Putamen (tissue), 1 donor: ENCODE measurements at places on chromosomes 6 and 20.

GRCh38 chr6:47358440-47359225 lies 48.9 kb upstream of the TNFRSF21 start:
- no peak for DNase-seq

- DNase-seq: no peak
Measured at GRCh38 chr6:15194453-15194852, 51.4 kb upstream of the JARID2 start.

- no peak for DNase-seq
Measured at GRCh38 chr20:7031222-7031621, 263.7 kb downstream of the BMP2 start.

DNA sequence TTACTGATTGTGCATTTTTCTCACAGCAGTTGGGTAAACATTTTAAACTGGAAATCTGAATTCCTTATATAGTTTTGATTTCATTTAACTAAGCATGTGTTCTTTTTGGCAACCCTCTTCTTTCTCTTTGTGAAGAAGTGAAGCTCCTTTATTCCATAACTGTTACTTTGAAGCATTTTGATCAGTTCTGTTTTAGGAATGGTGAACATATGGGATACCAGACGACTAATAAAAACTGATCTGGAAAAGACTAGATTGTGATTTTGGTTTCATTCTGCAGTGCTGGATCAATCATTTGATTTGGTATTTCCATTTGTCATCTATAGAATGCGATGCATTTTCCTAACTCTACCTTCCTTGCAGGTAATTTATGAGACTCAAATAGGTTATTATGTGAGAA lies 9.8 kb downstream of the AFG1L start:
- no peak for DNase-seq

GRCh38 chr6:104700371-104701185 lies 159.1 kb downstream of the HACE1 start:
- DNase-seq: no peak

DNA sequence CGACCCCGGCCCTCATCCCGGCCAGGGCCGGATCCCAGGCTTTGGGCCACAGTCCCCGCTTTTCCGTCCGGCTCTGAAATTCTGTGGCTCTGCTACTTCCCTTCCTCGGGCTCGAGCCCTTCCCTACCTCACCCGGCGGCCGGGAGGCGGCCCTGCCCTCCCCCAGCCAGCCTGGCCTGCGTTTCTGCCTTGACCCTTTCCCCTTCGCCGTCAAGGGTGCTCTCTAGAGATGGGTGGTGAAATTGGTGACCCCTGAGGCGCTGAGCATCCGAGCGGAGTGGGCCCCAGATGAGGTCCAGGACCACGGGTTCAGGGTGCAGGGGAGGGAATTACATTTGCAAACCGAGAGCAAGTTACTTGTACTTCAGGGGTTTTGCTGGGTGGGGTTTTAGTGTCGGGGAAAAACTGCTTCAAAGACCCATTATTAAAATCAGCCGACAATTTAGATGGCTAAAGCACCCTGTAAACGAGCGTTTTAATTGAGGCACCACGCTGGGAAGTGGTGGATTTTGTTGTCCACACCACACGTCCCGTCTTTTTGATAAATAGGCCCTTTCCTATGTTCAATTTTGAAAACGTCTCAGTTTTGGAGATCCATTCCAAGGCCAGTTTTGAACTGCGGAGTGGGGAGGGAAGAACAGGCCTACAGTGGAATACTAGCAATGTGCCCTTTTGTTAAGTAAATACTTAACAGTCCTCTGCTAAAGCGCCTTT lies 9.9 kb downstream of the TFAP2A start:
- DNase-seq: no peak

DNA sequence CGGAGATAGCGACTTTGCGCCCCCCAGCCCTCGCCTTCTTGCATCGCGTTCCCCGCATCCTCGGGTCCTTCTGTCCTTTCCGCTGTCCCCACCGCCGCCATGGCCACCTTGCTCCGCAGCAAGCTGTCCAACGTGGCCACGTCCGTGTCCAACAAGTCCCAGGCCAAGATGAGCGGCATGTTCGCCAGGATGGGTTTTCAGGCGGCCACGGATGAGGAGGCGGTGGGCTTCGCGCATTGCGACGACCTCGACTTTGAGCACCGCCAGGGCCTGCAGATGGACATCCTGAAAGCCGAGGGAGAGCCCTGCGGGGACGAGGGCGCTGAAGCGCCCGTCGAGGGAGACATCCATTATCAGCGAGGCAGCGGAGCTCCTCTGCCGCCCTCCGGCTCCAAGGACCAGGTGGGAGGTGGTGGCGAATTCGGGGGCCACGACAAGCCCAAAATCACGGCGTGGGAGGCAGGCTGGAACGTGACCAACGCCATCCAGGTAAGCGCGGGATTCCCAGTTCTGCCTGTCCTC lies 401 bp downstream of the SLC32A1 start:
- DNase-seq: no peak

DNA sequence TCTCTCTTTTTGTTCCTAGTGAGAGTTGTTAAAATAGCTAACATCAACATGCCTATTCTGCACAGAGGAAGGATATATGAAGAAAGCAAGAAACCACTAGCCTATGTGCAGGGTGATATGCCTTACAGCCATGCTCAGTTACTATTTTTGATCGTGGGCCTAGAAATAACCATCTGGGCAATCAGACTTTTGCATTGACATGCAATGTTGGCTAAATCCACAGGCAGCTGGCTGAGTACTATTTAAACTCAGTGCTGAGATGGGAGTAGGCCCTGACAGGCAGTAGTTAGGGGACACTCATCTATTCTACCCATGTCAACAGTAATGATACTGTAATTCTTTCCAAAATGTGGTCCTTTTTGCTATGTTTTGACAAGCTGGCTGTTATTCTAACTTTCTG lies 89.6 kb downstream of the HDGFL1 start:
- no peak for DNase-seq

GRCh38 chr6:18139935-18140621 lies 14.8 kb downstream of the TPMT start:
- DNase-seq: no peak

GRCh38 chr6:126537061-126537816 lies 197.3 kb downstream of the CENPW start:
- DNase-seq: no peak

DNA sequence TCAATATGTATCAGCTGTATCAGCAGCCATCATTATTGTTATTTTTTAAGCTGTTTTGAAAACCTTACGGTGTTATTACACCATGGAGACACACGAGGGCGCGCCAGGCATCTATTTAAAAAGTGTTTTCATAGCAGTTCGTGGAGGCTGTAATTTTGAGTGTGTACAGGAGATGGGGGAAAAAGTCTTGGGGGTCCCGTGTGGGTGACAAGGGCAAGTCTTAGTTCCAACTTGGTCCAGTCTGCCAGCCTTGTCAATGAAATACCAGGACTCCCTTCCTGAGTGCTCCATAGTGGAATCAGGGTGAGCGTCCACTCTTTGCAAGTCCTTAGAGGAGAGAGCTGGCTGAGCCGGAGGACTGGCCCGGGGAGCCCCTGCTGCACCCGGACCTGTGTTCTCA lies 43.3 kb downstream of the SLC2A10 start:
- peak; percentile 37 for DNase-seq

DNA sequence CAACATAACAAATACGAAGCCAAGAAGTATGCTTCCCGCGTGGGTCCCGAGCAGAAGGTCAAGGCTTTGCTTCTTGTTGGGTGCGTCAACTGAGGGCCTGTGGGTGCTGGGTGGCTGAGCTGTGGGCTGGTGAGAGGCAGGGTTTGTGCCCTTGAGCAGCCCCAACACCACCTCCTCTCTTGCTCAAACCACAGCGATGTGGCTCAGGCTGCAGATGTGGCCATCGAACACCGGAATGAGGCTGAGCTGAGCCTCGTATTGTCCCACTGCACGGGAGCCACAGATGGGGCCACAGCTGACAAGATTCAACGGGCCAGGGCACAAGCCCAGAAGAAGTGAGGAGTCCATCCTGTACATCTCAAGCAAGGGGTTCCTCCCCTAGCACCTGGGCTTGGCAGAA lies 7.0 kb upstream of the PTPRA start:
- no peak for DNase-seq

GRCh38 chr6:106084106-106084988 lies 1.8 kb upstream of the PRDM1 start:
- no peak for DNase-seq

- no peak for DNase-seq
Measured at GRCh38 chr20:40232273-40232672, 456.8 kb downstream of the MAFB start.

DNA sequence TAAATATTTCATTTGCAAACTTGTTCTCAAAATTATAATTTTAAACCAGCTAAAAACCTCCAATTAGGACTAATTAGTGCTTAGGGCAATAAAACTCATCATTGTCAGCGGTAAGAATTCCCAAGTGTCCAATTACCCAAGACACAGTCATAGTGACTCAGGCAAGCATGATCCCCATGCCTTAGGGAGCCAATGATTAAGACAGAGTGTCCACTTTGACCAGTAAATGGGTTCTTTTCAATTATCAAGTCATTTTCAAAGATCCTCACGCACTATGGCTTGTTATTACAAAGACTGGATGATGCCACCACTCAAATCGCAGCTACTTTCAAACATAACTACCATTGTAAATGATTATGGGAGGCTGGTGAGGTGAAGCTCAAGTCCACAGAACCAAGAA lies 114.0 kb downstream of the BFSP1 start:
- DNase-seq: no peak

DNA sequence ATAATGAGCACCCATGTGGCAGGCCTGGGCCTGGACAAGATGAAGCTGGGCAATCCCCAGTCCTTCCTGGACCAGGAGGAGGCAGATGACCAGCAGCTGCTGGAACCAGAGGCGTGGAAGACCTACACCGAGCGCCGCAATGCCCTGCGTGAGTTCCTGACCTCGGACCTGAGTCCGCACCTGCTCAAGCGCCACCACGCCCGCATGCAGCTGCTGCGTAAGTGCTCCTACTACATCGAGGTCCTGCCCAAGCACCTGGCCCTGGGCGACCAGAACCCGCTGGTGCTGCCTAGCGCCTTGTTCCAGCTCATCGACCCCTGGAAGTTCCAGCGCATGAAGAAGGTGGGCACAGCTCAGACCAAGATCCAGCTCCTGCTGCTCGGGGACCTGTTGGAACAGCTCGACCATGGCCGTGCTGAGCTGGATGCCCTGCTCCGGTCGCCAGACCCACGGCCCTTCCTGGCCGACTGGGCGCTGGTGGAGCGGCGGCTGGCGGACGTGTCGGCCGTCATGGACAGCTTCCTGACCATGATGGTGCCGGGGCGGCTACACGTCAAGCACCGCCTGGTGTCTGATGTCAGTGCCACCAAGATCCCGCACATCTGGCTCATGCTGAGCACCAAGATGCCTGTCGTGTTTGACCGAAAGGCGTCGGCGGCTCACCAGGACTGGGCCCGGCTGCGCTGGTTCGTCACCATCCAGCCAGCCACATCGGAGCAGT lies 1.9 kb downstream of the FNDC11 start:
- no peak for DNase-seq

DNA sequence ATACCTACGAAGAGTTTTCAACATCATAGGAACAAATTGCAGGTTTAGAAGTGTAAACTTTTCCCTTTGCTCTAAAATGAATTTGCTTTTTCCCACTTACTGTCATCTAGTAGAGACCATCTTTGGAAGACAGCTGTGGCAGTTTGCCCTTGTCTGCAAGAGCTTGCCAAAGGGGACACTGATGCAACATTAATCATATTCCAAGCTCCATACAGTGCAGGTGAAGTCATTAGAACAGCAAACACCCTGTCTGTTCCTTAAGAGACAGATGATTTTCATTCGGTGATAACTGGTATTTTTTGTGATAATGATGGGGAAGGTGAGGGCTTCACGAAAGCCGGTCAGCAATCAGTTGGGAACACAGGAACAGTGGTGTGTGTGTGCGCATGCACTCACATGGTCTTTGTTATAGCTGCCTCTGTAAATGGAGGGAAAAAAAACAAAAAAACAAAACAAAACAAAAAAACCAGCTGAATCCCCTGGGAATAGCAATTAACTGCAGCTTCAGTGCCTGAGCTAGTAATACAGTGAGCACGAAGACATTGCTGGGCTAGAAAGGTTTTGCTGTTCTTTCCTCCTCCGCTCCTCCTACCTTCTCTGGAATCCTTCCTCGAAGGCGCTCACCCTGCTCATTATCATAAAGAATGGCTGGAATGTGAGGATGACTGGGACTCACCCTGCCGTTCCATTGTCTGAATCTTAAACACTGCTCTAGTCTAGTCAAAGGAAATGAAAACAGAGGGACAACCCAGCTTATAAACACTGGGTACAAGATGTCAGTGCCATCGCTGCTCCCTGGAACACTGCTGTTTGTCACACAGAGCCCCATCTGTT lies 35.2 kb upstream of the KIF13A start:
- peak; percentile 55 for DNase-seq
